ENCODE measurements at places on chromosomes 3 and 15.

DNA sequence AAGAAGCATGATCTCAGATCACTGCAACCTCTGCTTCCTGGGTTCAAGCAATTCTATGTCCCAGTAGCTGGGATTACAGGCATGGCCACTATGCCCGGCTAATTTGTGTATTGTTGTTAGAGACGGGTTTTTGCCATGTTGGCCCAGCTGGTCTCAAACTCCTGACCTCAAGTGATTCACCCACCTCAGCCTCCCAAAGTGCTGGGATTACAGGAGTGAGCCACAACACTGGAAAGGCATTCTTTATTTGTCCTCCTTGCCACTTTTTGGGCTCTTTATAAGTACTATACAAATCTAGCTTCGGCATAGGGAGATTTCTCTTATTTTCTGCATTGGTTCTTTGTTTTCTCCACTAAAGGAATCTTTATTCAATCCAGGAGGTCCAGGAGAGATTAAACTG is 18.6 kb downstream of the CMTM8 start:
- DNase-seq: no peak

DNA sequence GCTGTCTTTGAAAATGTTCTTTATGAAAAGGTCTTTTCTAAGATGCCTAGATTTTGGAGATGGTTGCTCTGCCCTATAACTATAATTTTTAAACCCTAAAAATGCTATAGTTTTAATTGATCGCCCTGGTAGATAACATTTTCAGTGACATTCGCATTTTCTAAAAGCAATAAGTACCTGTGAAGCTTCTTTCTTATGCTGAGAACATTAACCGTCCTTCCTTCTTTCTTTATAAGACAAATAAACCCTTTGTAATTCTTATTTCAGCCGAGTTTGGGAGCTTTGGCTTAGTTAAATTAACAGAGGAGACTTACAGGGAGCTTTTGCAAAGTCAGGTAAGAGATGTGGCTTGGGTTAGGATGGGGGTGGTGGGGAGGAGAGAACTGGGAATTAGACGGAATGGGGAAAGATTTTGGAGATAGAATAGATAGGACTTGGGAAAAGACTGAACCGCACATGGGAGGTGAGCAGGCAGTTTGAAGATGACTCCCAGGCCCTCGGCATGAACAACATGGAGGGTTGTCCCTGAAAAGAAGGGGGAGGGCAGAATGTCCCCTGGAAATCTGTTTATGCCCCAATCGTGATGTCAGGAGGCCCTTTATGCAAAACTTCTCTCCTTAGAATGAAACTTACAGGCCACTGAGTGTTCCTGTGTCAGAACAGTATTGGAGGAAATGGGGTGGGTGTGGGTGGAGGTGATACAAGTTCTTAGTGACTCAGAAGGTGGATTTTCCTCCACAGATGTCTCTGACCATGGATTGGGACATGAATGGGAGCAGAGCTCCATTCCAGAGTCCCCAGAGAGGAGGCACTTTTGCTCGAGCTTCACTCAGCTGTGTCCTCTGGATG is 76.2 kb upstream of the LARS2 start:
- DNase-seq: no peak

GRCh38 chr3:135860761-135861160 is 104.8 kb upstream of the PPP2R3A start:
- DNase-seq: no peak

GRCh38 chr3:25821746-25822573 is 32.1 kb downstream of the OXSM start:
- no peak for DNase-seq

- peak; percentile 30 for DNase-seq
Observed at GRCh38 chr15:77032052-77032646, 37.2 kb downstream of the PSTPIP1 start.

DNA sequence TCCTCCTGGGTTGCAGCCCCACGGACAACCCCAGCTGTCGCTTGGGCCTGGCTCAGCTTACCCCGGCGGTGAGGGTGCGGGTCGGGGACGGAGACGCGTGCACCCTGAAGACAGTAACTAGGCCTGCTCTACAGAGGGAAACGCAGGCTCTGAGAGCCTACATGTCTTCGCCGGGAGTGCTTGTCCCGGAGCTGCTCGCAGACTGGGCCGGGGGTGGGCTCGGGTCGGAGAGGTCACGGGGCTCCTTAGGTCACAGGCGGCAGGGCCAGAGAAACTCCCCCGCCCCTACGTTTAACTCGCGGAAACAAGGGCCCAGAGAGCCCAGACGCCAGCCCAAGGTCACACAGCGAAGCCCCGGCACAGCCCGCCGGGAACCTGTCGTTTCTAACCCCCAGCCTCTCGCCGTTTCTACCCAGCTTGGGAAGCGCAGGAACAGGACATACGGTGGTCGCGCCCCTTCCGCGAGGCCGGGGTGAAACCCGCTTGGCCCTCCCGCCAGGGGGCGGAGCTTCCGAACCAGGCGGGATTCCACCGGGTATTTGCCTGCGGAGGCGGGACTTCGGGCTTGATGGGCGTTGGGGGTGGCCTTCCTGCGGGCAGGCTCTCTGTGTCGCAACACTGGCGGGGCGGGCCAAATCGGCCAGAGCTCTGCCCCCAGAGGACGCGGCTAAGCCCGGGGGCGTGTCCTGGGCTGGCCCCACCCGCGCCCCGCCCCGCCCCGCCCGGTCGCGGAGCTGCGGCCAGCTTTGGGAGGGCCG is at the start of gene HDAC11:
HDAC11 (plus strand) TSS at position 725 of the 758 bp plus-strand sequence. CDS start 42 bp downstream, outside the sequence.
- DNase-seq: peak; percentile 98

- DNase-seq: no peak
Observed at GRCh38 chr15:85112997-85113396, 131.3 kb downstream of the PDE8A start.

DNA sequence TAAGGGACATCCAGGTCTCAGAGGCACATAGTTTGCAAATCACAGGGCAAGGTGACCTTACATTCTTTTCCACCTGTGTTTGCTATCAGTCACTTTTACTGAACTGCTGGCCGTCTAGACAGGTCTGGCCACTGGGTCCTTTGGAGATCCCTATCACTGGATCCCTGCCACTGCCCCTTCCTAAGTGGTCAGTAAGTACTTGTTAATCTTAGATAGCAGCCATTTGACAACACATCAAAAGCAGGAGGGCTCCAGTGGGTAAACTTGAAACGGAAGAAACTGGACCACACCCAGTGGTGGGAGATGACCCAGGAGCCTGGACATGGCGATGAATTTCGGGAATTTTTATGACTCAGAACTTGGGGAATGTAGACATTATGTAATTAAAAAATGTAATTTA is 28.9 kb upstream of the RASGRP1 start:
- DNase-seq: no peak

DNA sequence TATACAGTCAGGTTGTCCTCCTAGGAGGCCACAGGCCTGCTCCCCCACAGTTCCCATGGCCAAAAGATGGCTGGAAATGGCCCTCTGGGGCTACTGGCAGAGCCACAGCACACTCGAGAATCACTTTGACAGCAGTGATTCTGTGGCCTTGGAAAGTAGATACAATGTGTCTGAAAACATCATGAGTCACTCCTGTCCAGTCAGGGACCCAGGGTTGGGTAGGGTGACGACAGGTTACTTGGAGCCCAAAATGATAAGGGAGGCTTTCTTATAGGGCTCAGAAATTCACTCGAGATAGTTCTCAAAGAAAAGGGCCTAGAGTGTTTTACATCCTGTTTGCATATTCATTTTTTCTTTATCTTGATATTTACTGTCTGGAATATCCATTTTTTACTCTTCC is 24.3 kb downstream of the MRPS25 start:
- DNase-seq: no peak

GRCh38 chr3:128550113-128550440 is 57.1 kb upstream of the GATA2 start:
- DNase-seq: no peak

DNA sequence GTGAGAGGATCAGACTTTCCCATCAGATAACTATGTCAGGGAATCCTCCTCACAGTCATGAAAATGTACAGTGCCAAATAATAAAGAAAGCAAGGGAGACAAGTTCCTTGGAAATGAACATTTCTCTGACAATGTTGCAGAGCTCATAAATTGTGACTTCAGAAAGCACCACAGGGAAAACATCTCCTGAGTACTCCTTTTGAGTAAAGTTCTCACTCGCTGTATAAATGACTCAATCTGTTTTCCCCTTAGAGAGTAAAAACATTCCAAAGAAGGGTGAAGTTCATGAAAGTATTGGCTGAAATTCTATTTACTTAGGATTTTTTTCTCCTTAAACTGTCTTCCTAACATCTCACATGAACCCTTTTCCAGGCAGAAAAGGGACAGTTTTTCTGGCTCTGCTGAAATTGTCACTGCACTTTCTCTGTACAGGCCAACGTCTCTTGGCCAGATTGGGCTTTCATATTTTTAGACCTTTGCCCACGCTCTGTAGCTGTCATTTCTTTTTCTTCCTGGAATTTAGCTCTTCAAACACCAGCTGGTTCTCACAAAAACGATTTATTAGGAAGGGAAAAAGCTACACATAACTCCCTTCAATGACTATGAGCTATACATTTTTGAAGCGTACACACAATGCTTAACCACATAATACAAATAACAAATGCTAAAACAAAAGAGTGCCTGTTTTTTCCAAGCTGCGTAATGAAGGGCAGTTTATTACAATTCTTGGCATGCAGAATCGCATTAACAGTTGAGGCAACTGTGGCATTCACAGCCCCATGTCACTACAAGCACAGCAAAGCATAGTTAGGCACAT is 216.1 kb downstream of the ATP8B4 start:
- DNase-seq: no peak

GRCh38 chr3:17747174-17747889 is 4.9 kb upstream of the TBC1D5 start:
- DNase-seq: no peak

DNA sequence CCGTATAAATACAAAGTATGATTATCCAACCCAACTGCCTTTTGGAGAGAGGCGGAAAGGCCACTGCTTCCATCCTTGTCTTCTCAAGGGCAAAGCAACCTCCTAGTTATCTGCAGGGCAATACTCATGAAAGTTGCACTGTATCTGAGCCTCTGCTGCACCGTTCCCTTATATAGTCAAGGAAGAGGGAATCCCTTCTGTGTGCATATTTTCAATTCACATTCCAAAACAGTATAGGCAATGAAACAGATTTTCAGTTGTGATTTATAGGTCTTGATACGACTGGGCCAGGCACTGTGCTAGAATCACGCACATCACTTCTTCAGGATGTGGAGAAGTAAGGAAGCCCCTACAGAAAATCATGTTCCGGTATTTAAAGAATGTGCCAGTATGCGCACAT is 455.7 kb downstream of the FOXP1 start:
- DNase-seq: no peak

DNA sequence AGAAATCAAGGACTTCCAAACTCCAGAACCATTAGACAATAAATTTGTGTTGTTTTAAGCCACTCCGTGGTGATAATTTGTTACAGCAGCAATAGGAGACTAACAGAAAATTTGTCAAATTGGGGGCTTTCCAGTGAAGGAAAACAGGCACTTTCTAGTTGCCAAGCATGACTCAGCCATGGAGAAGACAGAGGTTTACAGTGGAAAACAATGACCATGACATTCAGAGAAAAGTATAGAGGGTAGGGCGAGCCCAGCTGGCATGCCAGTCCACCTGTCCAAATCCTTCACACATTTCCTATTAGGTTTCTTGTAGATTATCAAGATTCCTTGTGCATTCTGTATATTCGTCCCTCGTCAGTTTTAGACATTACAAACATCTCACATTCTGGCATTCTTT is 24.9 kb downstream of the SLCO2A1 start:
- DNase-seq: no peak

DNA sequence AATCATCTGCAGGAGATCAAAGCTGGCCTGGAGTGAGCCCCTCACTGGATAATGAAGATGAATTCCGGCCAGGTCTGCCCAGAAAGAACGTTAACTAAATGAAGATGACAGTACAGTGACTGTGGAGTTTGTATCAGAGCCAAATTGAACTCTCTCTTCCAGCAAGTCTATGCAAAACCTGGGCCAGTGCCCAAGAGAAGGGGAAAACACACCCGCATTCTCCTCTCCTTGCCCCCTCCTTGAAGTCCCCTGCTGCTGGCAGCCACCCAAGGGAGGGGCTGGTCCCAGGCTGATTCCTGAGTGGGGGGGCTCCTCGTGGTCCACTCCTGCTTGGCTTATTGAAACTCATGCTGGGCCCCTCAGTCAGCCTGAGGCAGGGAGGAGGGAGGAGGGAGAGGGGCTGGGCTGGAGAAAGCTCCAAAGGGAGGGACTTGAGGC is 155.7 kb downstream of the RAB11A start:
- DNase-seq: no peak

DNA sequence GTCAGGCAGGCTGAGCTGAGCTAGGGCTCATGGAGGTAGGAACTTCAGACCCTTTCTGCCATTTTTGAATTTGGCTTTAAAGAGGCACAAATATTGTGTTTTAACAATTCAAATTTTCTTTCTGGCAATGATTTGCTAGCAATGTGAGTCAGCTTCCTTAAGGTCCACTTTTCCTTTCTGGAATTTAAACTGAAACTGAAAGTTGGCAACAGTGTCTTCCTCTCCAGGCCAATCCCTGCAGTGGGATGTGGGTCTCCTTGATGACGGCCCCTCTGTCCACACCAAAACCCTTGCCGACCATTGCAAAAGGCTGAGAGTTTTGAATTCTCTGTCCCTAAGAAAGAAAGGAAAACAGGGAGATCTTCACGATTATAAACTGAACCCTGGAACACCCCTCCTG is 27.1 kb downstream of the RPSA start:
- no peak for DNase-seq

DNA sequence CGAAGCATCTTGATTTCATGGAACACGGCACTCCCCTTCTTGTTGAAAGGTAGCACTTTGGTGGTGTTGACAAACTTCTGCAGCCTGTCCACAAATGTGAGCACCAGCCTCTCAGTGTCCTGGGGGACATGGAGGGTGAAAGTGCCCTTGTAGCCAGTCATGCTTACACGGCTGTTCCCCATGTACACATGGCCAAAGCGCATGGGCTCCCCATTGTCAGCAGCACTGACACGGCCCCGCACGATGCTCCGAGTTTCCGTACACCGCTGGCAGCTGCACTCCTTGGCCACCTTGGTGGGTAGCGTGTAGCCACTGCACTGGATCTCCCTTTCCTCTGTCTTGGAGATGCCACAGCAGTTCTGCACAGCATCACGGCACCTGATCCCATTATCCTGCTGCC is 12.7 kb downstream of the CILP start:
- DNase-seq: no peak

DNA sequence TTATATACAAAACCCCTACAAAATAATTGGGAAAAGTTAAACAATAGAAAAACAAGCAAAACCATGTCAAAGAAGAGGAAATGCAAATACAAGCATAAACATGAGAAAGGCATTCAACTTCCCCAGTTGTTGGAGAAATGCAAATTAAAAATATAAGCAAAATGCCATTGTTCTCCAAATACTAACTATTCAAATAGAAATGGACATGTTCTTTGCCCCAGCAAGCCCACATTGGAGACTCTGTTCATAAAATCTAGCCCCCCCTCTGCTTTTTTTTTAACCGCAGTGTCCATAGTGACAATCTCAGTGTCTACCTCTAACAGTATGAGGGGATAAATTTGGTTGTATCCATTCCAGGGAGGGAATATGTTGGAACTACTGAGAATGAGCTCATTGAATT is 59.7 kb upstream of the LCTL start:
- no peak for DNase-seq

Measured in activated T-cell treated with anti-CD3 and anti-CD28 coated beads, Interleukin-2, amount 50 U/mL, for 24 hours (primary cell).